ENCODE measurements at places on chromosomes 6 and 20. TPM values are rescaled to one million over a fixed set of nuclear protein-coding genes. Genes with fewer than 3 reads are reported as not detected.

The SPACA1 gene
- not detected for total RNA-seq

The RIMS1 gene
- 3.2 TPM for total RNA-seq

The LY6G6C gene
- not detected for total RNA-seq

The FAM83C gene
- total RNA-seq, result not detected

The RBPJL gene
- total RNA-seq, result not detected

All from metanephros (tissue), 2 donors.